Smooth muscle cell of bladder (primary cell): ENCODE measurements at places on chromosomes 4 and X. TPM values are rescaled to one million over a fixed set of nuclear protein-coding genes. Genes with fewer than 3 reads are reported as not detected.

The BBS7 gene
- 20.1 and 20.3 TPM in 2 replicates for total RNA-seq

The CSAG3 gene
- not detected in 2 replicates for total RNA-seq

The RNF212 gene
- total RNA-seq, result 0.28 TPM in 2 replicates

The KLB gene
- total RNA-seq, result not detected in 2 replicates

The SUPT20HL2 gene
- total RNA-seq, result 0.09 and 0.14 TPM in 2 replicates

The S100P gene
- total RNA-seq, result 0.18 and 1.6 TPM in 2 replicates

The GRIA3 gene
- 2.0 and 8.1 TPM in 2 replicates for total RNA-seq

The ZXDB gene
- 4.7 and 5.5 TPM in 2 replicates for total RNA-seq

The FATE1 gene
- total RNA-seq, result 0.09 TPM in 1 of 2 replicates, not detected in the other

The VCX gene
- not detected in 2 replicates for total RNA-seq

The KCNIP4 gene
- total RNA-seq, result not detected in 2 replicates

The TBC1D9 gene
- 26.5 and 30.0 TPM in 2 replicates for total RNA-seq

The PPARGC1A gene
- total RNA-seq, result 0.37 and 0.43 TPM in 2 replicates

The PUDP gene
- total RNA-seq, result 4.8 and 5.4 TPM in 2 replicates

The TCEAL8 gene
- 119 and 133 TPM in 2 replicates for total RNA-seq

The ITGB1BP2 gene
- total RNA-seq, result 0.85 and 3.6 TPM in 2 replicates

The LANCL3 gene
- total RNA-seq, result not detected in 2 replicates

The REELD1 gene
- not detected in 2 replicates for total RNA-seq

The GRID2 gene
- not detected in 2 replicates for total RNA-seq

The AKAP4 gene
- total RNA-seq, result not detected in 2 replicates

The CXCL1 gene
- total RNA-seq, result 70.6 and 232 TPM in 2 replicates

The WFS1 gene
- total RNA-seq, result 24.0 and 27.3 TPM in 2 replicates

The TMPRSS11F gene
- not detected in 2 replicates for total RNA-seq

The PABPC1L2B gene
- not detected in 2 replicates for total RNA-seq

The ODAPH gene
- not detected in 2 replicates for total RNA-seq

The HTR2C gene
- under 0.01 TPM in 2 replicates for total RNA-seq

The GAGE2A gene
- total RNA-seq, result not detected in 2 replicates

The REPS2 gene
- 0.09 and 0.14 TPM in 2 replicates for total RNA-seq

The P2RY10 gene
- total RNA-seq, result not detected in 2 replicates

The CHIC1 gene
- 7.2 and 7.5 TPM in 2 replicates for total RNA-seq

The SMIM9 gene
- not detected in 2 replicates for total RNA-seq

The ADH7 gene
- not detected in 2 replicates for total RNA-seq

The GAB3 gene
- 2.7 and 5.0 TPM in 2 replicates for total RNA-seq

The SSX2 gene
- total RNA-seq, result not detected in 2 replicates

The SPIN2A gene
- total RNA-seq, result 0.57 and 1.0 TPM in 2 replicates

The RASSF6 gene
- under 0.01 TPM in 2 replicates for total RNA-seq

The SMR3A gene
- total RNA-seq, result not detected in 2 replicates

The MAML3 gene
- 0.28 and 0.37 TPM in 2 replicates for total RNA-seq

The SORCS2 gene
- 1.1 and 3.8 TPM in 2 replicates for total RNA-seq

The NEIL3 gene
- 1.3 and 1.8 TPM in 2 replicates for total RNA-seq

The TMEM156 gene
- total RNA-seq, result 0.18 and 0.57 TPM in 2 replicates

The ETNPPL gene
- total RNA-seq, result not detected in 2 replicates

The PRR32 gene
- total RNA-seq, result not detected in 2 replicates
